ENCODE measurements at places on chromosomes 2 and 18. TPM values are rescaled to one million over a fixed set of nuclear protein-coding genes. Genes with fewer than 3 reads are reported as not detected.

Gene CXCR1
- not detected for total RNA-seq

Gene IL36G
- not detected for total RNA-seq

Gene LGALSL
- 3.9 TPM for total RNA-seq

Gene ST8SIA5
- not detected for total RNA-seq

Gene TLX2
- not detected for total RNA-seq

Gene KHK
- 6.7 TPM for total RNA-seq

Gene CFAP65
- total RNA-seq: not detected

Gene FTCDNL1
- 1.9 TPM for total RNA-seq

DNA sequence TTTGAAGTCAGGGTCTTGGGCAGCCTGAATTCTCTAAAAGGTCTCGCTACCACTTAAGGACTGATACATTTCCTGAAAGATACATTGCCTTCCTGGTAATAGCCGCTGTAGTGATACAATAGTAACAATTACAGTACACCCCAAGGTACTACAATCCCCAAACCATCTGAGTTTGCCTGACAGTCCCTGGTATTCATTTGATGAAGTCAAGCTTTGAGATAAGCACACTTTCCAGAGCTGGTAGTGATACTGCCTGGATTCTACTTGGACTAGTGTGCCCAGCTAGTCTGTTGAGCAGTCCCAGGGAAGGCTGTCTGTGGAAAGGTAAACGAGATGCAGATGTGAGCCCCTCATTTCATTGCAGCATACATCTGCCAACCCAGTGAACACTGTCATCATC, 24.4 kb upstream of the ITGB6 start:
- no peak overlapping the region for H3K27ac ChIP-seq
- no peak overlapping the region for H3K4me3 ChIP-seq
- H3K36me3 ChIP-seq: no peaks in the 10 kb centered on the region
- H3K27me3 ChIP-seq: peaks cover 14% of the 10 kb centered on the region

DNA sequence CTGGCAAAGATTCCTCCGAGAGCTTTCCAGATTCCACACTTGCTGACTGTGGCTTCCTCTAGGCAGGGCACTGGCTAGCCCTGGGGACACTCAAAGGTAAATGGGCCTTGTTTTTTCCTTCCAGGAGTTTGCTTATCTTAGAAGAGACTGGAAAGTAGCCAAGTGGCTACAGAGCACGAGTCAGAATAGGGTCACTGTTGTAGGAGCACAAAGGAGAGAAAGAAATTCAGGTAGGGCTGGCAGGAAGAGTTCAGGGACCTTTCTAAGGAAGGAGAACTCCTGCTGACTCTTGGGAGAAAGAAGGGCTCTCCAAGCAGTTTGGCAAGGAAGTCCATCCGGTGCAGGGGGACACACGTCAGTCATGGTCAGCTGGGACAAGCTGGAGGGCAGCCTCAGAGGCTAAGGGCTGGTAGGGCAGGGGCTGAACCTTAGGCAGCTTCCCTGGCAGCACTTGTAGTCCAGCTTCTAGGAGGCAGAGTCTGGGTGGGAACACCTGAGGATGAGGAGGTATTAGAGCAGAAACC, 39.5 kb downstream of the NIFK start:
- peak overlapping the region; percentile 60 for H3K27ac ChIP-seq
- H3K4me1 ChIP-seq: peaks cover 38% of the 10 kb centered on the region
- no peak for DNase-seq
- no peaks in the 10 kb centered on the region for H3K27me3 ChIP-seq

DNA sequence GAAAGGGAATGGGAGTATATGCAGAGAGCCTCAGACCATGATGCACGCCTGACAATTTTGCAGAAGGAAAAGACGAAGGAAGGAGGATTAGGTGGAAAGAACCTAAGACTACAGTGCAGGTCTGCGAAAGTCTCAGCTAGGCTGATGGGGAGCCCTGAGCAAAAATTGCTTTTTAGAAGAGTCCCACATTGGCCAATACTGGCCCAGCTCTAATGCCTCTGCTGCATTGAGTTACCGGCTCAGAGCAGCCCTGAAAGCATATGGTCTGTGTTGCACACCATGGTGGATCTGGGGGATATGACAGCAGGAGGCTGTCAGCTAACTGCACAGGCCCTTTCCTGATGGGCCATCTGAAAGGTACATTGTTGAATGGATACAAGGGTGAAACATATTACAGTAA, 48.3 kb upstream of the CAVIN2 start:
- no peak for DNase-seq
- peaks cover 10% of the 10 kb centered on the region for H3K27me3 ChIP-seq
- no peaks in the 10 kb centered on the region for H3K4me1 ChIP-seq
- no peaks in the 10 kb centered on the region for H3K36me3 ChIP-seq

- H3K27me3 ChIP-seq: peaks cover 11% of the 10 kb centered on the region
- H3K27ac ChIP-seq: no peak overlapping the region
- H3K4me1 ChIP-seq: no peaks in the 10 kb centered on the region
- no peaks in the 10 kb centered on the region for H3K36me3 ChIP-seq
- no peak overlapping the region for H3K4me3 ChIP-seq
- DNase-seq: no peak
Measured at GRCh38 chr2:234533626-234534025, 36.7 kb upstream of the ARL4C start.

DNA sequence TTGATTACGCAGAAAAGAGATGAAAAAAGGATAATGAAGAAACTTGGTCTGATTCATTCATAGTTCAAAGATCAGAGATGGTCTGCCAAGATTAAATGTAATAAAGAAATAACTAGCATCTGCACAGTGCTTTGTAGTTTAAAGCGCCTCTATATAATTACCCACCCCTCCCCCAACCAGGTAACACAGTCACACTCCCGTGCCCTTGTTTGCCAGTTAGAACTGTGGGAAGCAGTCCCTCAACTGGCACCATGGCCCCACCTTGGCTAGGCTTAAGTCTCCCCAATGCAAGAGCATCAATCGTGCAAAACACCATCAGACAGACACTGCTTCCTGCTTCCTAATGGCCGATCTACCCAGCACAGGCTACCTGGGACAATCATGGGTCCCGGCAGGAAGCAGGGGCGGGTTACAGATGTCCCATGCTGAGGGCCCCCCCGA, 11.6 kb downstream of the ADCY3 start:
- peaks cover 48% of the 10 kb centered on the region for H3K36me3 ChIP-seq
- no peak overlapping the region for H3K27ac ChIP-seq
- no peak overlapping the region for H3K4me3 ChIP-seq
- H3K27me3 ChIP-seq: no peaks in the 10 kb centered on the region

DNA sequence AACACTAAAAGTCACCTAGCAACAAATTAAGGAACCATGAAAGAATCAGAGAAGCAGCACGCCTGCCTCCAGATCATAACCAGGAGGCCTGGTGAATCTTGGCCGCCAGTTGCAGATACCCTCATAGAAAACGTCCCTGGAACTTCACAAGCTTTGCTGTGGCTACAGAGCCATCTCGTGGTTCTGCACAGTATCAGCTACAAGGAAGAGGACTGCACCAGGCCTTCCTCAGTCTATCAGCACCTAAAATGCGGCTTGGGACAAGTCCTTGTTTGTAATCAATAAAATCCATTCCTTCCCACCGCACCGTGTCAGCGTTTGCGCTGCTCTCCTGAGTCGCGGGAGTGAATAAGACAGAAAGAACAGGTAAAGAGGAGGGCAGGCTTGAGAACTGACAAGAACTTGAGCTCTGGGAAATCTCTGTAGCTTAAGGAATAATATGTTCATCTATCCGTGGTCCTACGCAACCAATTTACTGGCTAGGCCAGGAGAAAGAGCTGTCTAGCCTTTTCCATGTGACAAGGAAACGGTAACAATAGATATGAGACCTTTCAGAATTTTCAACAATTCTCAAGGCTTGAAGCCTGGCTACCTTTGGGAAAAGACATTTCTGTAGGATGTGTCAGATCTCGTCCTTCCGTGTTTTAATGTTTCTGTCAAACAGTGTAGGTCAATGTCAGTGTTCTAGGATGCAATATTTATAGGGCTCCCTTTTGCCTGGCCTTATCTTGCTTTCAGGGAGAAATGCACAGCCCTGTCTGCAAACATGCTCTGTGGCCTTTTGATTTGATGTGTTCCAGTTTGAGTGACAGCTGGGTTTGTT, 128.5 kb upstream of the RAB12 start:
- no peaks in the 10 kb centered on the region for H3K36me3 ChIP-seq
- H3K4me3 ChIP-seq: no peak overlapping the region
- H3K27ac ChIP-seq: no peak overlapping the region
- no peak for DNase-seq
- no peaks in the 10 kb centered on the region for H3K4me1 ChIP-seq

DNA sequence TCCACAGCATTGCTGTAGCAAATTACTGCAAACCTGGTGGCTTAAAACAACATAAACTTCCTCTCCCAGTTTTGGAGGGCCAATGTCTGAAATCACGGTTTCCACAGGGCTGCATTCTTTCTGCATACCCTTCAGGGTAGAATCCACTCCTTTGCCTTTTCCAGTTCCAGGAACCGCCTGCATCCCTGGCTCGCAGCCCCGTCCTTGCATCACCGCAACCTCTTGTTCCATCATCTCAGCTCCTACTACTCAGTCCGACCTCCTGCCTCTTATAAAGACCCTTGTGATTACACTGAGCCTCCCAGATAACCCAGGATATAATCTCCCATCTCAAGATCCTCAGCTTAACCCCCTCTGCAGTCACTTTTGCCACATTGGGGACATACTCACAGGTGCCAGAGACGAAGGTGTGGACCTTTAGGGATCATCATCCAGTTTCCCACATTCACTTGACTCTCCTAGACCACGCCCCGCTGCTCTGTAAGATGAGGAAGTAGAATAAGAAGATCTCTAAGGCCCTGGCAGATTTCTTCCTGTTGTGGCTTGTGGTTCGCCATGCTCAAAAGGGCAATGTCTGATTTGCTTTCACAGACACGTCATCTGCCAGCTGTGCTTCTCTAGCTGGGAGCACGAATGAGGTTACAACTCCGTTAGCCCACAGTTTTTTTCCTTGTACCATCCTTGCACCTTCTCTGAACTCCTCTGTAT, 103.6 kb upstream of the AGAP1 start:
- peaks cover 10% of the 10 kb centered on the region for H3K4me1 ChIP-seq
- no peaks in the 10 kb centered on the region for H3K36me3 ChIP-seq
- H3K4me3 ChIP-seq: no peak overlapping the region
- H3K27me3 ChIP-seq: peaks cover 24% of the 10 kb centered on the region

GRCh38 chr2:229652796-229653195, 61.6 kb downstream of the DNER start:
- peaks cover 11% of the 10 kb centered on the region for H3K27me3 ChIP-seq
- H3K27ac ChIP-seq: no peak overlapping the region
- H3K36me3 ChIP-seq: no peaks in the 10 kb centered on the region

DNA sequence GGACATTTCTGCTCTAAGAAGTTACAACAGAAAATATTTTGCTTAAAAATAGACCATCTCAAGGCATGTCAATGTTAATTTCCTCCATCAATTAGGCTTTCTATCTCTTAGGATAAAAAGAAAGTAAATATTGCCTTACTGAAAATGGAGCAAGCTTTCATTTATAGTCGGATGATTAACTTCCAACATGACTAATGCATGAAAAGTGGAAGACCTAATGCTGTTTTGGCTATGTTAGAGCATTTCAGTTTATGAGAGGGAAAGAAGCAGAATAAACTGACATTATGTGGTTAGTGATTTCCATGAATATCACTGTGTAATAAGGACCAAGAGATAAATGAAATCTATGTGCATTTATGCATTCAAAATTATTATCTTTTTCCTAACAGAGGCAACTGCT, 475.2 kb upstream of the UBE2E3 start:
- H3K4me3 ChIP-seq: no peak overlapping the region
- H3K36me3 ChIP-seq: no peaks in the 10 kb centered on the region
- H3K4me1 ChIP-seq: no peaks in the 10 kb centered on the region

DNA sequence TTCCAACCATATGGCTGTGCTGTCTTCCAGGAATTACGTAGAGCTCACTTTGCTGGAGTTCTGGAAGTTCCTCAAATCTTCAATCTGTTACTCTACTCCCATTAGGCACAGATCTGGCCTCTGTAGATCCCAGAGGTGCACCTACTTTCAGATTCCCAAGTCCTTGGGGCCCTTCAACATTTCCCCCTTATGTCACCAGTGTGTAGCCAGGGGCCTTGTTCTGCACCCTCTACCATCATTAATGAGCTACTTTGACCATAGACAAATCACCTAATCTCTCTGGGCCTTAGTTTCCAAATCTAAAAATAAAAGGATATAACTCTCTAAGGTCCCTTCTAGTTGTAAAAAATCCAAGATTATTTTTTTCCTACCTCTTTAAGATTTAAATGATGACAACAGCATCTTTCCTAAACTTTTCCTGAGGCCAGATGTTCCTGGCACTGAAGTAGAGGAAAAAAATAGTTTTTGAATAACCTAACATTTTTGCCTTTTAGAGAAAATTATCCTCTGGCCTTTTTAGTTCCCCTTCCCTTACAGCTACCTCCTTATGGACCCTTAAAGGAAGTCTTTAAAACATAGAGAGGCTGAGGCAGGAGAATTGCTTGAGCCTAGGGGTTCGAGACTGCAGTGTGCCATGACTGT, 31.0 kb upstream of the WIPF1 start:
- no peak for DNase-seq
- H3K27ac ChIP-seq: peak overlapping the region; percentile 59
- no peaks in the 10 kb centered on the region for H3K27me3 ChIP-seq

- no peaks in the 10 kb centered on the region for H3K27me3 ChIP-seq
- DNase-seq: no peak
- H3K27ac ChIP-seq: no peak overlapping the region
- no peak overlapping the region for H3K4me3 ChIP-seq
- H3K4me1 ChIP-seq: no peaks in the 10 kb centered on the region
- H3K36me3 ChIP-seq: no peaks in the 10 kb centered on the region
Measured at GRCh38 chr2:103810875-103811274, 1043.0 kb upstream of the POU3F3 start.

DNA sequence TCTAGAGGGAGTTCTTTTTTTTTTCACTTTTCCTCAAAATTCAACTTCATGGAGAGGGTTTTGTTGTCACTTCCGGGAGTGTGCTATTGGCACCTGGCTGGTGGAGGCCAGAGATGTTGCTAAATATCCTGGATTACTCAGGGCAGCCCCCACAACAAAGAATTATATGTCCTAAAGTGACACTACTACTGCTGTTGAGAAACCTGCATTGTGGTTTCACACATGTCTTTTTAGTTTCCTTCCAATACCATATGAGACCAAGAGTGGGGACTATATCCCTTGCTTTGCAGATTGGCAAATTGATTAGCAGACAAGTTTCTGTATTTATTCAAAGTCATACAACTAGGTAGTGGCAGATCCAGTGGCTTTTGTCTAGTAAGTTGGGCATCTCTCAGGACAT, 826.8 kb downstream of the TRIB2 start:
- H3K4me3 ChIP-seq: no peak overlapping the region
- H3K36me3 ChIP-seq: no peaks in the 10 kb centered on the region
- H3K4me1 ChIP-seq: no peaks in the 10 kb centered on the region
- no peak overlapping the region for H3K27ac ChIP-seq
- no peaks in the 10 kb centered on the region for H3K27me3 ChIP-seq
- DNase-seq: no peak

GRCh38 chr2:81087646-81088045, 783.1 kb upstream of the LRRTM1 start:
- DNase-seq: no peak
- no peak overlapping the region for H3K4me3 ChIP-seq
- H3K36me3 ChIP-seq: no peaks in the 10 kb centered on the region
- H3K27ac ChIP-seq: no peak overlapping the region
- no peaks in the 10 kb centered on the region for H3K27me3 ChIP-seq

Measured in activated CD8-positive, alpha-beta T cell treated with anti-CD3 and anti-CD28 coated beads for 36 hours (primary cell).